ENCODE measurements at places on chromosomes 11 and 22.

DNA sequence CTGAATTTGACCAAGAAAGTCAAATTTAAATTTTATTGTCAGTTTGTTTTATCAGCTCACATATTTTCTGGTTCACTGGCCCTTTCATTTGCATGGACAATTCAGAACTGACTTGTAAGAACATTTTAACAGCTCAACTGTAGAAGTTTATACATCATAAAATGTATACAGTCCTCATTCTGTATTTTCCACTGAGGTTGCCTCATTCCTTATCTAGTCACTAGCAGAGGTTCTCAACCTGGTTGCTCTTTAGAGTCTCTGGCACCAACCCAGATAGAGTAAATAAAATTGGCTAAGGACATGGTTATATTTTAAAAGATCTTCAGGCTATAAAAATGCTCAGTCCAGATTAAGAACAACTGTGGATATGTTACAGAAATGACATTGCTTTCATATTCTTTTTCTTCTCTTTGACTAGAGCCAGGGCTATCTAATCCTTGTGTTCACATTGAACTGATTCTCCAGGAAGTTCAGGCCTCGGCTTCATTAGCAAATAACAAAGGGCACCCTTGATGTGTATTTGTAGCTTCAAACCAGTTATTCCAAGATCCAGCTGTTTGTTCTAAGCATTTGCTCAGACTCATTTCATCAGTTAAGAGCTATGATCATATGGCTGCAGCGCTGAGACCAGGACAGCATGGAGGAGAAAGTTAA, 782.5 kb downstream of the ETS1 start:
- no peak for DNase-seq
- no peak overlapping the region for H3K4me3 ChIP-seq
- H3K4me1 ChIP-seq: no peaks in the 10 kb centered on the region
- H3K27ac ChIP-seq: no peak overlapping the region
- peaks cover 5% of the 10 kb centered on the region for H3K27me3 ChIP-seq

- no peaks in the 10 kb centered on the region for H3K36me3 ChIP-seq
- no peak overlapping the region for H3K4me3 ChIP-seq
- DNase-seq: no peak
- H3K27me3 ChIP-seq: peaks cover 1% of the 10 kb centered on the region
Observed at GRCh38 chr11:63761931-63762653, 6.5 kb downstream of the ZFTA start.

GRCh38 chr22:30863081-30863833, 105.3 kb downstream of the MORC2 start:
- DNase-seq: no peak
- no peak overlapping the region for H3K27ac ChIP-seq
- H3K27me3 ChIP-seq: no peaks in the 10 kb centered on the region
- H3K4me1 ChIP-seq: no peaks in the 10 kb centered on the region
- no peaks in the 10 kb centered on the region for H3K36me3 ChIP-seq
- H3K4me3 ChIP-seq: no peak overlapping the region

DNA sequence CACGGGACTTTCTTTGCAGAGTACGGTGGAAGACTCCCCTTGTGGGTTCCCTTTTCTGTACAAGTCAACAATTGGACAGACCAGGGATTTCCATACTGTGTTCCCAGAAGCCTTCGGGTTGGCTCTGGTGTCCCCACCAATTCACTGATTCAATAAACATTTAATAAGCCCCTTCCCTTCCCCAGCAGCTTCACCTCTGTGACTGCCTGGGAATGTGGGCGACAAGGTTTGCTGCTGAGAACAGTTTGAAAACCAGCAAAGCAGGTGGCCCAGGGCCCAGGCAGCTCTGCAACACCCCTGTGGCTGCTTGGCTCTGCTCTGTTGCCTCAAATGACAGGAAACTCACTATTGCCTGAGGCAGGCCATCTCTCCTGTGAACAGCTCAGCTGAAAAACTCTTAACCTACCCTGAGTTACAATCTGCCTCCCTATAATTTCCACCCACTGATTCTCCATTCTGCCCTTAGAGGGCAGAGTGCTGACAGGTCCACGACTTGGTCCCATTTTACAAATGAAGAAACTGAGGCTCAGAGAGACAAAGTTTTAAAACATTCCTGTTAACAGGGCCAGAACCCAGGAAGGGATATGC, 10.4 kb downstream of the ADORA2A start:
- H3K27ac ChIP-seq: peak overlapping the region; percentile 63
- H3K4me3 ChIP-seq: peak overlapping the region; percentile 31
- peaks cover 34% of the 10 kb centered on the region for H3K36me3 ChIP-seq
- DNase-seq: no peak

GRCh38 chr11:12963792-12964536, 45.2 kb upstream of the RASSF10 start:
- peak; percentile 21 for DNase-seq
- H3K4me3 ChIP-seq: no peak overlapping the region

- peaks cover 10% of the 10 kb centered on the region for H3K4me1 ChIP-seq
- H3K27ac ChIP-seq: no peak overlapping the region
- H3K27me3 ChIP-seq: peaks cover 33% of the 10 kb centered on the region
- DNase-seq: no peak
- H3K4me3 ChIP-seq: peak overlapping the region; percentile 91
Observed at GRCh38 chr11:7514099-7514591, 346 bp downstream of the PPFIBP2 start.

- DNase-seq: no peak
- no peak overlapping the region for H3K27ac ChIP-seq
Observed at GRCh38 chr22:47408409-47408808, 646.0 kb downstream of the TBC1D22A start.

- H3K4me1 ChIP-seq: peaks cover 30% of the 10 kb centered on the region
- H3K36me3 ChIP-seq: peaks cover 5% of the 10 kb centered on the region
- peak; percentile 45 for DNase-seq
- no peak overlapping the region for H3K27ac ChIP-seq
Observed at GRCh38 chr22:46072110-46072881, 78.0 kb upstream of the PPARA start.

- no peaks in the 10 kb centered on the region for H3K4me1 ChIP-seq
- H3K27me3 ChIP-seq: peaks cover 50% of the 10 kb centered on the region
- DNase-seq: no peak
- H3K4me3 ChIP-seq: no peak within 1 kb of the TSS
- H3K36me3 ChIP-seq: no peaks in the 10 kb centered on the region
- no peak within 1 kb of the TSS for H3K27ac ChIP-seq
Observed at GRCh38 chr11:111911563-111912401, at the start of gene CRYAB. CRYAB (minus strand) TSS chr11:111911770; CDS start chr11:111911724, 46 bp downstream.

- H3K4me3 ChIP-seq: no peak overlapping the region
- no peak for DNase-seq
- no peak overlapping the region for H3K27ac ChIP-seq
- no peaks in the 10 kb centered on the region for H3K36me3 ChIP-seq
Observed at GRCh38 chr11:31607914-31608313, 98.3 kb downstream of the ELP4 start.

GRCh38 chr11:115257678-115258077, 246.5 kb downstream of the CADM1 start:
- no peak for DNase-seq
- no peak overlapping the region for H3K4me3 ChIP-seq

- H3K4me1 ChIP-seq: peaks cover 70% of the 10 kb centered on the region
- peak overlapping the region; percentile 52 for H3K4me3 ChIP-seq
- H3K36me3 ChIP-seq: peaks cover 31% of the 10 kb centered on the region
- peak overlapping the region; percentile 78 for H3K27ac ChIP-seq
Observed at GRCh38 chr11:82995754-82996398, 75.8 kb downstream of the RAB30 start.
